ENCODE measurements at places on chromosomes 5 and 9.

GRCh38 chr5:103808464-103809106, 246.0 kb upstream of the NUDT12 start:
- no peak for DNase-seq

GRCh38 chr9:124680714-124681390, 90.3 kb downstream of the NR6A1 start:
- DNase-seq: no peak

DNA sequence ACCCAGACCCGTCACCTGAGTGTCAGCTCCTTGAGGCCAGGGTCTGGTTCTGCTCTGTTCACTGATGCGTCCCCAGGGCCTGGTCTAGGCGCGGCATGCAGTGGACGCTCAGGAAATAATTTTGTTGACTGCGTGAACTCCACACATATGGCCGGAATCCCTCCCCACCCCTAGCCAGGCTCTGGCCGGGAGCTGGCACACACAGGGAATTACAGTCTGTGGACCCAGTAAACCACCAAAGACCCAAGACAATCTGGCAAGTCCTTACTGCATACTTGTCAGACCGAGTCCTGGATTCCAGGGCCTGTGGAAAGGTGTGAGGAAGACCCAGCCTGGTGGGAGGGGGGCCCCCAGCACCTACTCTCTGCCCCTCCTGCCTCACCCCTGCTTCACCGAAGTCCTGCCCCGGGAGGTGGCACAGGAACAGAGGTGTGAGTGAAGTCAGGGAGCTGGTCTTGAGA, 113.0 kb upstream of the IER5L start:
- DNase-seq: peak; percentile 52

DNA sequence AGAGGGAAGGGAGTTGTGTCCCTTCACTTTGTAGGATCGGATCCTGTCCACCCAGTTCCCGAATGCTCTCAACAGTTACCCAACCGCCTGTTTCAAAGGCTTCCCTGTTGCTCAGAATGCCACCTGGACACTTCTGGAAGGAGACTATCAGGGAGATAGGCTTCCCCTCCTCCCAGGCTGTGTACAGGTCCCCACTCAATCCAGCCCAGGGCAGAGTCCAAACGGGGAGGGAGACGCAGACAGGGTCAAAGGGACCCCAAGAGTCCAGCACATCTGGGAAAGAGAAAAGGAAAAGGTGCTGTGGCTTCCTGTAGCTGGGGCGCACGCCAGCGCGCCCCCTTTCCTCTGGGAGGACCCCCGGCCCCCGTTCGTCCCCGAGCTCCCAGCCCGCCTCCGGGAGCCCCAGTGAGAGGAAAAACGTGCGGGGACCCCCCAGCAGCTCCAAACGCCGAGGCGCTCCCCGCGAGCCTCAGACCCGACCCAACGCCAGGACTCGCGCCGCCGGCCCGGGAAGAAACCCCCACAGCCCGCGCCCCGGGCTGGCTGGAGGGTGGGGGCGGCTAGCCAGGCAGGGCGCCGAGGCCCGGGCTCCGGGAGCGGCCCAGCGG, 640 bp downstream of the SURF4 start:
- no peak for DNase-seq

DNA sequence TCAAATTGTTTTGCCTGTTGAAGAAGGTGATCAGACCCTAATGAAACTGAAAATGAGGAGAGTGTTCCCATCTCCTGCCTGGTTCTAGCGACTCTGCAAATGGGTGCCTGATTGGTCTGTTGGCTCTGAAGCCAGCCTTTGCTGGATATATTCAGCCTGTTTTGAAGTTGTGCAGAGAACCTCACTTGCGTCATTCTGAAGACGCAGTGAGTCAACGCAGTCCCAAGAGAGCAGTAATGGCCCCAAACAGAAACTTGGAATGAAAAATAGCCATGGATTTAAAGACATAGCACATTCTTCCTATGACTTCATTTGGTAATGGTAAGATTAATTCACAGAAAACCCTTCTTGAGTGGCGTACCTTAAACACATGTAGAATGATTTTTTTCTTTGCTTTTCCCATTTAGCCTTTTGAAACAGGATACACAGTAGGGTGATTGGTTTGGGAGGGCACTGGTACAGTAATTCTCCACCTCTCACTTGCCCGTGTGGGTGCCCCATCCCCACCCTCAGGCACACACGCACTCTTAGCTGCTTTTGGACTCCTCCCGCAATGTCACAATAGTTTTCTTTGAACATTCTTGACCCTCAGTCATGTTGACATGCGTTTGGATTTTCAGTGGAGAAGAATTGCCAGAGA, 54.1 kb upstream of the ABL1 start:
- DNase-seq: peak; percentile 87

GRCh38 chr5:102638912-102639652, 116.0 kb upstream of the PAM start:
- no peak for DNase-seq

All from right atrium auricular region (tissue), 2 donors.